NAMALWA (cell line): ENCODE measurements at places on chromosomes 7 and 10.
A peak's percentile ranks its signal among the peaks of the same experiment; 100 is the strongest.

- DNase-seq = no peak
These were observed 234.0 kb downstream of the SNX10 start for GRCh38 chr7:26525398-26526264.

GRCh38 chr10:108360187-108360586 is 1195.7 kb upstream of the SORCS1 start:
- no peak for DNase-seq

- no peak for DNase-seq
These were observed 141.5 kb upstream of the NRG3 start for GRCh38 chr10:81733542-81733941.

DNA sequence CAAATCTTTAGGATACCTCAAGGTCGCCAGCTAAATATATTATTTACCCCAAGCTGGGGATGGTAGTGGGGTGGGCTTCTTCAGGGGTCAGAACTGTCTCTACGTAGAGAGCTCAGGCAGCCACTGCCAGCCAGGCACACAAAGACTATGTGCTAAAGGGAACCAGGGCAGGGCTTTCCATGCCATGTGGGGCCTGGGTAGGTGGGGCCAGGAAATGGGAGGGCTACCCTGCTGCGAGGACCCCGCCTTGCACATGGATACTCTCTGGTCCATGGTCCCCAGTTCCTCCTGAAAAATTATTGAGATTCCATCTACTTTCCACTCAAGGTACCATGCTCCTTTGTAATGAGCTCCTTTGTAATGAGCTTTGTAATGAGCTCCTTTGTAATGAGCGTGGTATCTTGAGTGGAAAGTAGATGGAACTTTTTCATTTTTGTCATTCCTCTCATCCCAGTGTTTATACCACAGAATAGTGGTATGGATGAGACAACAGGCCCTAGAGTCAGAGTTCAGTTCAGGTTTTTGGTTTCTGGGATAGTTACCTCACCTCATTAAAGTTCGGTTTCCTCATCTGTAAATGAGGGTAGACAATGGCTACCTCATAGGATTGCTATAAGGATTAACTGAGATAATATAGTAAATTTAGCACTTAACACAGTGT is 5.8 kb downstream of the SYNPO2L start:
- DNase-seq = no peak

GRCh38 chr7:69823151-69823744 is 225.0 kb downstream of the AUTS2 start:
- DNase-seq = peak; percentile 35

DNA sequence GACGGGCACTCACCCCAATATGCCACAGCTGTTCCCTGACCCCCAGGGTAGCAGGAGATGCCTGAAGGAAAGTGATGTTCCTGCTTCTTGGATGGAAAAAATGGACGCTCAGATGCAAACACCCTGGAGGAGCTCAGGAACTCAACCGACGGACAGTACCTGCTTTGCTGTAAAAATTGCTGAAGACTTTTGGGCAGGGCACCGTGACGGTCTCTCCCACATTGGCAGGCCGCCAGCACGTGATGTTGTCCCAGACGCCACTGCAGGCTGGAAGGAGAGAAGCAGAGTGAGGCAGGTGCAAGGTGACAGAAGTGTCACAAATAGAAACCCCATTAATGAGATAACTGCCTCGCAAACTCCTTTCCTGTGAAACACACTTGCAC is 35.0 kb downstream of the VIPR2 start:
- no peak for DNase-seq

DNA sequence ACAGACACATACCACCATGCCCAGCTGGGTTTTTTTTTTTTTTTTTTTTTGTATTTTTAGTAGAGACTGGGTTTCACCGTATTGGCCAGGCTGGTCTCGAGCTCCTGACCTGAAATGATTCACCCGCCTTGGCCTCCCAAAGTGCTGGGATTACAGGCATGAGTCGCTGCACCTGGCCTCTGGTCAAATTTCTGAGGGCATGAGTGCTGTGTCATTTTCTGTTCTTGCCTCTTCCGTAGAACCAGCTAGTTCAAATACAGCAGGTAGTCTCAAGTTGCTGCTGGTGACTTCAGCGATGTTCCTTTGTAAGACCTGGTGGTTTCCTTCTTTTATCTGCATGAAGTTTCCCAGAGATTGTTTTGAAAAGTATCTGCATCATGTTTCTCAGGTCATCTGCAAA is 134.8 kb upstream of the SHH start:
- DNase-seq = no peak

- DNase-seq = no peak
These were observed 156.1 kb upstream of the TRIM24 start for GRCh38 chr7:138304071-138304320.

DNA sequence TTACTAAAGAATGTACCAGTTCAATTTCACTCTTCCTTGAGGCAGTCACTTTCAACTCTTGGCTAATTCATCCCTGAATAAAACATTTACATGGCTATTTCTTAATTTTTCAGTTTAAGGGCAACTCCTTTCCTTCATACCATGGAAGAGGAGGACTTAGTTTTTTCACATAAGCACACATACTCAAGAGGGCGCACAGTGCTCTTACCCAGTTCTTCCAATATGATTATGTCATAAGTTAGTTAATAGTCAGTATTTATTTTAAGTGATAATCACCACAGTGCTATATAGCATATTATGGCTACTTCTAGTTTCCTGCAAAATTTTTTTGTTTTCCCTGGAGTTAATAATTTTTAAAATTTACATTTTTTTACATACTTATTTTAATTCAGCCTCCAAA is 58.6 kb downstream of the SND1 start:
- no peak for DNase-seq

- peak; percentile 59 for DNase-seq
These were observed 25.3 kb downstream of the EPHB4 start for GRCh38 chr7:100801833-100802568.

GRCh38 chr10:63204667-63205391 is 71.7 kb downstream of the NRBF2 start:
- no peak for DNase-seq
